Immature natural killer cell (primary cell): ENCODE measurements at places on chromosomes 12 and 14.

DNA sequence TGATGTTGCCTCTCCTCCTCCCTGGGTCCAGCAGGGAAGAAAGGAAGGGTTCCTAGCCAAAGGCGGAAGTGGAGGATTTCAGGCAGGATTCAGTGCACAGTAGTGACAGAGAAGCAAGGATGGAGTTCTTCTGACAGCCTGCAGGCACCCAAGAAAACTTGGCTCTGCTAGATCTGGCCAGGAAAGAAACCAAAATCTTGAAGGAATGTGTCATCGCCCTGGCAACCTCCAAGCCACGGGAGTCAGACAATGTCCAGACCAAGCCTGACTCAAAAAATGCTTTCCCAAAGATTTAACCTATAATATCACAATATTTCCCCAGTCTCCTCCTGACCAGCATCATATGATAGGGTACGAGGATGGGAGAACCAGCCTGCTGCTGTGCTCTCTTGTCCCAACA is 22.8 kb upstream of the DHRS4 start:
- DNase-seq = no peak

DNA sequence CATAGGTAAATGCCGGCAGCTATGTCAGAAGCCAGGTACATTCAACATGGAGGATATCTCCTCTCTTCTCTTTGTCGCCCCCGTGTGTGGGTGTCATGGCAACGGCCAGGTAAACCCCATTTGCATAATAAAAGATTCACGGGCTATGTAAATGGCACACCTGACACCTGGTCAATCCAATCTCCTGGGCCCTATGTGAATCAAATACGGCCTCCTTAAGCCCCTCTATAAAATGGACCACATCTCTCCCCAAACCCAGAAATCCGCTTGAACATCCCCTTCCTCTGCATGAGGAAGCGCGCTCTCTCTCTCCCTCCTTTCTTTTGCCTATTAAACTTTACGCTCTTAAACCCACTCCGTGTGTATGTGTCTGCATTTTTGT is 363.7 kb downstream of the SOX5 start:
- no peak for DNase-seq

GRCh38 chr14:36383767-36384431 is 63.5 kb upstream of the MBIP start:
- no peak for DNase-seq

GRCh38 chr12:132461526-132461925 is 28.4 kb upstream of the FBRSL1 start:
- DNase-seq = no peak

- DNase-seq = no peak
Observed at GRCh38 chr12:53052419-53053217, 2.8 kb downstream of the TNS2 start.

- DNase-seq = no peak
Observed at GRCh38 chr14:69327507-69327906, 67.5 kb downstream of the GALNT16 start.

- DNase-seq = no peak
Observed at GRCh38 chr14:99889268-99889667, 96.1 kb downstream of the EML1 start.

DNA sequence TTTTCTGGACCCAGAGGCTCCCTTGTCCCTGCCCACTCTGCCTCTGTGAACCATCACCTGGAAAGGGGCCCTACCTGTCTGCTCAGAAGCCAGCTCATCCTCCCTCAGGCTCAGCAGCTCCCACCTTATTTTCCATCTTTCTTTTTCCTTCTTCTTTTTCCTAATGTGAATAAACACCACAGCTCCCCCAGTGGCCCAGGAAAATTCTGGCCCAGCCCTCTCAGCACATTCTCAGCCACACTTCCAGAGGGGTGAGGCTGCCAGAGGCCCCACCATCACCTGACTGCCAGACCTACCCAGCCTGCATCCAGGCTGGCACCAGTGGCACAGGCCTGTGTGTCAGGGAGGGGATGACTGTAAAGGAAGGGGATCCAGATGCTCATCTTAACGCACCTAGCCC is 23.0 kb downstream of the ZFHX2 start:
- DNase-seq = no peak

DNA sequence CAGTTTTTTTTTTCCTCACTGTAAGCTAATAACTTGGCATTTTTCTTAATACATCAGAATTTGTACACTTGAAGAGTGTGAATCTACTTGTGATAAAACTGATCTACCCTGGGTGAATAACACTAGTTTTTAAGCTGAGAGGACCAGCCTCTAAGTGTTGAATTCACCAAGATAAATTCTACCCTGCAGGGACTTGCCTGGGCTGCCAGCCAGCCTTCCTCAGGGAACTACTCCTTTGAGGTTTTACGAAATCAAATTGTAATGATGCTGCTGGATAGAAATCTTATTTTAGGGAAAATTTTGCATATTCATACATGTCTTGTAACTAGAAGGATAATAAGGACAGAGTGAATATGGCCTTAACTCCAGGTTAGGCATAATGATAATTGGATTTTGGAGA is 1.9 kb downstream of the MED21 start:
- no peak for DNase-seq

GRCh38 chr14:31536201-31536960 is 24.8 kb upstream of the NUBPL start:
- DNase-seq = no peak

DNA sequence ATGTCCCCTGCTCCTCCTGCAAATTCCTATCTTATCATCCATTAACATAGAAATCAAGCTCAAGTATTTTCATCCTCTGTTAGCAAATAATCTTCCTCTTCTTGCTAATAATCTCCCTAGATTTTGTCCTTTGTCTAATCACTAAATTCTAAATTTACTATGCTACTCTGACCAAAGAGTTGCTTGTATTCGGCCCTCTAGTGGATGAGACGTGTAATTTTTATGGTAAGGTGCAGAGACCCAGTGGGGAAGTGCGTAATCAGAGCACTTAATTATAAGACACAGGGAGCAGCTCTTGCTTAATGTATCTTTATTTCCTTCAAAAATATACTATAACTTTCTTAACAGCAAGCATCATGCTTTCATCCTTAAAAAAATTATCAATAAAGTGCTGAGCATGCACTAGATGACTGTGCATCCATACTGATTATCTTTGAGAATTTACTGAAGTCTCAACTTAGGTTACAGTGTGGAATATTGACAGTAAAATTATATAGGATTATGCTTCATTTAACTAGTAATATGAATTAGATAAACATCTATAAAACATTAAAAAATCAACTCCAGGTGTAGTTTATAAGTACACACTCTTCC is 212.6 kb downstream of the SLC16A7 start:
- peak; percentile 5 for DNase-seq

DNA sequence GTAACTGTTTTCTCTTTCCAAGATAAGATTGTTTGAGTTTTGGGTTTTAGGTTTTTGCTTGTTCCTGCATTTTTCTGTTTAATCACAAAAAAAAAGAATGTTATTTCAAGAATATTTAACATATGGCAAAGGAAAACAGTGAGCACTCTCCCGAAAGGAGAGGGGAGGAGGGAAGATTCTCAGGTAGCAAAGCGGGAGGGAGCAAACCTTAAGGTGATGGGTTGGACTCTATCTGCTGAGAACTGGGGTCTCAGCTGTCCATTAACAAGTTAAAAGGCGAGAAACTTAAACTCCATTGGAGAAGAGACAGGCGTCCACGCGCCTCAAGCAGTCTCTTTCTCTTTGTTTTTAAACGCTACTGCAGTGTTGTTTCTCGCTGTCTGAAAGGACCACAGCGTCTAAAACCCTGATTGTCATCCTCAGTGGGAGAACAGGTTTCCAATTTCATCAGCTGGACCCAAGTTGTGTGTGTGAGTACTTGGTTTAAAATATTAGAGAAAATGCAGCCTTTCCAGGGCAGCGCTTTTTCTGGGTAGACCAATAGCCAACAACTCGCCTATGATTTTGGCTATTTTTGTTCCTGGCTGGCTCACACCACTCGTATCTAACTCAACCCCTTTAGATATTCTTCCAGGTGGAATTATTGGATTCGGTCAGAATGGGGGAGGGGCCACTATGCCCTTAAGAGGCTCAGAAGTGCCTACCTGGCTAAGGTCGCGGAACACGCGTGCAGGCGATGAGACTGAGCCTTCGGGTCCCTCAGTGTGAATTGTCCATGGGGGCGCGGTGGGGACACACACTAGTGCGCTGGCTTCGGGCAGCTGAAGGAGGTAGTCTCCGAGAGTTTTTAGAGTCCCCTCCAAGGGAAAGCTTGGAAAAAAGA is 8.2 kb downstream of the SIX1 start:
- DNase-seq = no peak

DNA sequence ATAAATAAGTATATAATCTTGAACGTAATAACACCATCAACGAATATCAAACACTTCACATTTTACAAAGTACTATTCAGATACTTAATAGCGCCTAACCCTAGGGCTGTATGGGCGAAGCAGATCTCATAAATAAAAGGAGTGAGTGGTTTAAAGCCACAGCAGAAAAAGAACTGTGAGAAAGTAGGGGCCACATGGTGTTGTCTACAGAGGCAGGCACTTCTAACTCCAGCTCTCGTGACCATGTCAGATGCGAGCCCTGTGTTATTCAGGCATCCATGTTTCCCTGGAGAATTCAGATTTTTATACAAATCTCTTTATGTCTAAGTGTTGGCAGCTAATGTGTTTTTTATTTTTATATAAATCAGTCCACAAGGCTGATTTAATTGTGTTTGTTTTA is 212.2 kb downstream of the FBXL14 start:
- DNase-seq = no peak

GRCh38 chr14:86013641-86014040 is 483.7 kb downstream of the FLRT2 start:
- DNase-seq = no peak

- no peak for DNase-seq
Observed at GRCh38 chr14:72645706-72646105, 248.2 kb downstream of the DPF3 start.

GRCh38 chr14:76314521-76315034 is 61.4 kb upstream of the ESRRB start:
- no peak for DNase-seq
